CD8-positive, alpha-beta memory T cell (primary cell): ENCODE measurements at places on chromosomes 6 and 20.
A peak's percentile ranks its signal among the peaks of the same experiment; 100 is the strongest.

- DNase-seq: no peak
These were observed 17.4 kb upstream of the NCOA3 start for GRCh38 chr20:47484303-47484702.

DNA sequence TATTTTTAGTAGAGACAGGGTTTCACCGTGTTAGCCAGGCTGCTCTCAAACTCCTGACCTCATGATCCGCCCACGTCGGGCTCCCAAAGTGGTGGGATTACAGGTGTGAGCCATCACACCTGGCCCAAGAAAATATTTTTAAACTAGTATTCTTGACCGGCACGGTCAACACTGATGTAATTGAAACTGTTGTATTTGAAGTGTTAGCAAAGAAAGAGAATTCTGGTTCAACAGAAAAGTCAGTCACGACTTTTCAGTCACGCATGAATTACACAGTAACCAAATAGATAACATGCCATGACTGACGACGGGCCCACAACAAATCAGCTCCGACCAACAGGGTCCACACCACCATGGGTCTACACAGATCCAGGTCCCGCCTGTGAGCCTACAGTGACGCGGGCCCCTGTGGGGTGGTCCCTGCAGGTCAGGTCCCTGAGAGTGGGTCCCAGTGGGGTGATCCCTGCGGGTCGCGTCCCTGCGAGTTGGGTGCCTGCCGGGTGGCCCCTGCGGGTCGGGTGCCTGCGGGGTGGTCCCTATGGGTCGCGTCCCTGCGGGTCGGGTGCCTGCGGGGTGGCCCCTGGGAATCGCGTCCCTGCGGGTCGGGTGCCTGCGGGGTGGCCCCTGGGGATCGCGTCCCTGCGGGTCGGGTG lies 1.0 kb downstream of the GMEB2 start:
- DNase-seq: peak; percentile 30

DNA sequence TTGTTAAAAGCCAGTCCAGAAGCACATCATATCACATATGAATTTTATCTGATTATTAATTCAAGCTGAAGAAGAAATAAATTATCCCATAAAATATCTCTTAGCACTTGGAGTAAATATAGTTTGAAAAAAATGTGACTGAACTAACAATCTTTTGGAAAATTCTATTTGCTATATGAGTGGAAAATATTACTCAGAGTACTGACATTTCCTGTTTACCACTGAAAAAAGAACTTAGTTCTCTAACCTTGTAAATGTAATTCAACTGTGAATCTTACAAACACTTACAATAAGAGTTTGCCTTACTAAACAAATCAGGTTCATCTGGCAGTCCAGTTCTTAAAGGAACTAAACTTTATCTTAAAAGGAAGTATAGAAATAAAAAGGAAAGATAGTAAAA lies 44.2 kb downstream of the MOXD1 start:
- no peak for DNase-seq

DNA sequence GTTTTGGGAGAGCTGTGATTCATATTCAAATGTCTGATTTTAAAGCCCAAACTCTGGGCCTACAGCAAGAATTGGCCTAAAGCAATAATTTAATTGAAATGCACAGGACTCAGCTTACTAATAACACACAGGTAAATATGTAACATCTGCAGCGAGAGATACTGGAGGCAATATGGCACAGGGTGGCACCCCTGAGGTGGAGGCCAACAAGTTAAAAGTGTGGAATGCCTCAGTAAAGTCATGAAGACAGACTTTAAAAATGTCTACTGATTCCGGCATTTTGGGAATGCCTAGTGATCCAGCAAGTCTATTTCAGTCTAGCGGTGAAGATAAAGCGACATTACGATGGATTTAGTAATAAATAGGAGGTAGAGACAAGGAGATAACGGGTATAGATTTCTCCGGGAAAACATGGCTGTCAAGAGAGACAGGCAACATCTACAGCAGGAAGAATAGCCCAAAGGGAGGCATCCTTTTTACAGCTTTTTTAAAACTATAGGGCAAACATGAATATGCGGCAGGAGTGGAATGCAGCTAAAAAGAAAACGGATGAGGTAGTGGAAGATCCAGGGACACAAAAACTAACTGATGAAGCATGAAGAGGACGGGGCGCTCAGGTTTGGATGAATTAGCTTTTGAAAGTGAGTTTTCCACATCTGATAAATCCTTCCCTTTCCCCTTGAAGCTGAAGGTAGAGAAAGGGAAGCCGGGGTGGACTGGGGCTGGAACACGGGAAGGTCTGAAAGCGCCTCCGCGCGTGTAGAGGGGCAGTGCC lies 1.2 kb downstream of the NANP start:
- no peak for DNase-seq

DNA sequence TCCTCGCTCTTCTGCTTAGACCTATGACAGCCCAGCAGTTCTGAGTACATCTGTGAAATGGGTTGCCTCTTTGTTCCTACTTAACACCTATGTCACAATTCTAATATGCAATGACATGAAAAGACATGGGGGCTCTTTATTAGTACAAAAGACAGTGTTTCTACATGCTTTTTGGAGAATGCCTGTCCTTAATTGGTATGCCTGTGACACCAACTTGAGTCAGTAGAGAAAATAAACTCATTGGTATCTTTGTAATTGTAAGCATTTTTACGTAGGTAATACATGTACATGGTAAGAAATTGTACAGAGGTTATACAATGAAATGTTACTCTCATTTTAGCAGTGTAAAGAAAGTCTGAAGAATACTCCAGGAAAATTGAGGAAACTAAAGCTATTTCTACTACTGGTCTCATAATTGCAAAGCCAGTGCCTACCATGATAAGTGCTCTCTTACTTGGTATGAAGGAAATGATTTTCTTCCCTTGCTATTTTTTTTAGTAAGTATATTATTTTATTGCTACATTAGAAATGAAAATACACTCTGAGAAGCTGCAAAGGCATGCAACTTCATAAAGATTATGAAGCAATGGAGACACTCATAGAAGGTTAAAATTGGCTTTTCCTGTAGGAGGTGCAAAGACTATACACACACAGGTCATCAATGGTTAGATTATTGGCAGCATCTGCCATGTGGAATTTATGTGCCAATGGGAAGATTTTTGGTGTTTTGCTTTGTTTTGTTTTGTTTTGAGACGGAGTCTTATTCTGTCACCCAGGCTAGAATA lies 4.9 kb upstream of the EEF1A1 start:
- DNase-seq: no peak

- no peak for DNase-seq
These were observed 8.2 kb downstream of the BACH2 start for GRCh38 chr6:90288404-90288803.

DNA sequence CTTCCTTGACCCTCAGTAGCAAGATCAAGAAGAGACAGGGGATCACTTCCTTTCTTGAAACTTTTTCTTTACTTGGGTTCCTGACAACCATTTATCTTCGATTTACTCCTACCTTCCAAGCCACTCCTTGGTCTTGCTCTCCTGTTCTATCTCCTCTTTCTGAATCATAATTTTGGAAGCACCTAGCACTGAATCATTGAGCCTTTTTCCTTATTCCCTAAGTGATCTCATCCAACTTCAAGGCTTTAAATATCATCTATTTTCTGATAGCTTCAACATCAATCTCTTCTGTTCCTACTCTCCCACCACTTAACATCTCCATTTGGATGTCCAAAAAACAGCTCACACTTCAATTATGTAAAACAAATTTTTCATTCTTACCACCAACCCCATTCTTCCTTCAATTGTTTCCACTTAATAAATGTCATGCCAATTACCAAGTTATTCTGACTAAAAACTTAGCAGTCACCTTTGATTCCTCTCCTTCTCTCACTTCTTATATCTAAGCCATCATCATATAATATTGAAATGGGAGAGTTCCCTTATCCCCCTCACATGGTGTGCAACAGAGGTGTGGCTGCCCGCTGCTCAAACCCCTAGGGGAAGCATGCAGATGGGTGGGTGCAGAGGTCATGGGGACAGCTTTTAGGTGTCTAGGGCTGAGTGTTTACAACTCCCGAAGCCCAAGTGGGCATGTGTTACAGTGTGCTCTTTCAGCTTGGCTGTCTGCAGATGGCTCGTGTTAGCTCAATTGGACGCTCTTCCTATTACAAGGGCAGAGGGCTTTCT lies 23.4 kb upstream of the TRDN start:
- DNase-seq: no peak

DNA sequence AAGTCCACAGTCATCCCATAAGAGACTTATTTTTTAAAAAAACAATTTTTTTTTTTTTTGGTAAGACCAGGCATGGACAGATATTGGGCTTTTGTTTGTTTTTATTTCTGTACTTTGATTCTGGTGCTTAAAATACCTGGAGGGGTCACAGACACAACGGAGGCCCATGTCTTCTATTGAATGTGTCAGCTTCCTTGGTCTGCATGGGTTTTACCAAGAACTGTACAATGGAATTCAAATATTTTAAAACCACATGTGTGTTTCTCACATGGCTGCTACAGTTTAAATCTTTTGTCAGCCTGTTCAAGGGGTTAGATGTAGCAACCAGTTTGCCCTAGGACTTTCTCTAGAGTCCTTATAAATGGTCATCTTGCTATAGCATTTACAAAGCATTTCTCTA lies 139.8 kb downstream of the SOX4 start:
- no peak for DNase-seq

- DNase-seq: no peak
These were observed 116.8 kb upstream of the TNFAIP3 start for GRCh38 chr6:137750297-137750696.

GRCh38 chr6:148965287-148965686 lies 218.5 kb downstream of the UST start:
- DNase-seq: no peak

- no peak for DNase-seq
These were observed 342.0 kb upstream of the CHD6 start for GRCh38 chr20:41960166-41960565.

- no peak for DNase-seq
These were observed 35.4 kb downstream of the FYN start for GRCh38 chr6:111837641-111838500.

DNA sequence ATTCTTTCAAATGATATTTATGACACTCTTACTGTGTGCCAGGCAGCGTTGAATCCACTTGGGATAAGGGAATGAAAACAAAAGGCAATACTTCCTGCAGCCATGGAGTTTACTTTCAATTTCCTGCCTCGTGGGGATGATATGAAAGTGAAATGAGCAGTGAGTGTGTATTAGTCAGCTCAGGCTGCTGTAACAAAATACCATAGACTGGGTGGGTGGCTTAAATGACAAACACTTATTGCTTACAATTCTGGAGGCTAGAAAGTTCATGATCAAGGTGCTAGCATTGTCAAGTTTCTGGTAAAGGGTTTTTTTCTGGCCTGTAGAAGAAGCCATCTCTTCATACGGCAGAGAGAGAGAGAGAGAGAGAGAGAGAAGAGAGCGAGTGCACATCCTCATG lies 41.7 kb downstream of the TSHZ2 start:
- no peak for DNase-seq

GRCh38 chr6:16244869-16245451 lies 6.6 kb downstream of the GMPR start:
- no peak for DNase-seq

- no peak for DNase-seq
These were observed 62.1 kb upstream of the RIPOR2 start for GRCh38 chr6:24997905-24998304.

- no peak for DNase-seq
These were observed 56.8 kb downstream of the KHDRBS2 start for GRCh38 chr6:62229231-62229630.

GRCh38 chr20:52004715-52005114 lies 186.9 kb downstream of the ZFP64 start:
- DNase-seq: no peak

- no peak for DNase-seq
These were observed 98.0 kb upstream of the TMEM30A start for GRCh38 chr6:75382634-75382900.

- no peak for DNase-seq
These were observed 479.1 kb upstream of the GJE1 start for GRCh38 chr6:141653590-141653989.

DNA sequence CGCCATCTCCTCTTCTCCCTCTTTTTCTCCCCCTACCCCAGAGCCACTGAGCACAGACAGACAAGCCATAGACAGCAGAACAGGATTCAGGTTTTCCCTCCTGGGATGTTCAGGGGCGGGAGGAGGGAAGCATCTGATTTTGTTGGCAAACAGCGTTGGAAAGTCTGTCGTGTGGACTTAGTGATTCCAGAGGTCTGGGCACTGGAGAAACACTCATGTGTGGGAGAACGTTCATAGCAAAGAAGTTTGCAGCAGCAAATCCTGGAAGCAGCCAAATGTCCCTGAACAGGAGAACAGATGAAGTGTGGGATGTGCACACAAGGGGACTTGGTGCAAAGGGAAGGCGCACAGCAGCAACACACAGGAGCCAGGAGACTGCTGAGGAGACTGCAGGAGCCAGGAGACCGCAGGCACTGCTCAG lies 264.1 kb upstream of the CDYL start:
- no peak for DNase-seq

- no peak for DNase-seq
These were observed 57.3 kb upstream of the SMIM29 start for GRCh38 chr6:34305982-34306708.

DNA sequence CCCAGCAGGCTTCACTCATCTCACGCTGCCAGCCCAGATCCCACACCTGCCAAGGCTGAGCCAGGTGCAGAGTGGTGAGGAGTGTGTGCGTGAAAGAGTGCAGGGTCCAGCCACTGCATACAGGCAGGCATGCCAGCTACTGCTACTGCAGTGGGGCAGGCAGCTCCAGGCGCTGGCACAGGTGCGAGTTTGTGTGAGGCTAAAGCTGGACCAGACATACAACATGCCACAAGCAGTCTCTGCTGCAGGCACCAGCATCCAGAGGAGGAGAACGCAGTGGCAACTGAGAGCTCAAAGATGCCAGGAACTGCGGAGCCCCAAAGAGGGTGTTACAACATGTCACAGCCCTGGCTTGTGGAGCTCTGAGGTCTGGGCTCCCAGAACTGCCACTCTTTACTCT lies 149.8 kb downstream of the EYS start:
- DNase-seq: no peak

DNA sequence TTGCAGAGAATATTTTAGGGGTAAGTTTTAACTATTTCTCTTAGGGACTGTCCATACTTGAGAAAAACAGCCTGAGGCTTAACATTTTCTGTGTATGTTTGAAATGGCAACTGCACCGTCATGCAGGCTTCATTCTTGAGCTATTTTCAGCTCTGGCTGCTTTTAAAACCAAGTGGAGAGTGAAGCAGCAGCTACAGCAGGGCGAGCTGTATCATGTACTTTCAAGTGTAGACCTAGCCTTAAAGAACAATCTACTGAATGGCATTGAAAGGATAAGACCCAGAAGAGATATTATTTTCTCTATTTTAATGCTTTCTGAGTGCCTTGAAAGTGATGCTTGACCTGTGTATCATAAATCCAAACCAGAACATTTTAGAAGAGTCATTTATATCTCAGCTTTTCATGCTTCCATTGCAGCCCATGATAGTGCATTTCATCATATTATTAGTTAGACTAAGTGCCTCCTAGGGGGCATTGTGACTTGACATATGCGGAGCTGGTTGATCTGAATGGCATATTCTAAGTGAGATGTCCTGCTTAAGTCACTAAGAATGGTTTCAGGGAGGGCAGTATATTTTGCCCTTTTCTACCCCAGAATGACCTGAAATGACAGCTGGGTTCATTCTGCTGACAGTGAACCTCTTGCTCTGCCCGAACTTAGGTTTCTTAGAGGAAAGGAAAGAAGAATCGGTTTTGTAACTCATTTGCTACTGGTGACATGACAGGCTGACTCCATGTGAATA lies 85.3 kb downstream of the NKAIN2 start:
- DNase-seq: no peak
